LHCN-M2 (cell line): ENCODE measurements at places on chromosomes 7 and 10. TPM values are rescaled to one million over a fixed set of nuclear protein-coding genes. Genes with fewer than 3 reads are reported as not detected.

OTUD1 gene
- total RNA-seq, result 3.7 and 3.8 TPM in 2 replicates

TUBB8 gene
- not detected in 2 replicates for total RNA-seq

RADIL gene
- 2.5 and 3.5 TPM in 2 replicates for total RNA-seq

TSPAN33 gene
- 0.57 TPM in 1 of 2 replicates, not detected in the other for total RNA-seq

PRKRIP1 gene
- total RNA-seq, result 26.1 and 32.1 TPM in 2 replicates

AQP1 gene
- 0.13 and 0.23 TPM in 2 replicates for total RNA-seq

NPY gene
- not detected in 2 replicates for total RNA-seq

METTL27 gene
- total RNA-seq, result 3.2 and 5.7 TPM in 2 replicates

MYL7 gene
- not detected in 2 replicates for total RNA-seq

GHRHR gene
- total RNA-seq, result not detected in 2 replicates

NCF1 gene
- total RNA-seq, result not detected in 2 replicates

SLC26A3 gene
- total RNA-seq, result not detected in 2 replicates

SSC4D gene
- total RNA-seq, result 0.29 and 0.71 TPM in 2 replicates

ZPBP gene
- not detected in 2 replicates for total RNA-seq

A1CF gene
- not detected in 2 replicates for total RNA-seq

SEM1 gene
- 19.6 and 39.0 TPM in 2 replicates for total RNA-seq
